Activated CD4-positive, alpha-beta T cell treated with anti-CD3 and anti-CD28 coated beads, Interleukin-2, amount 10 ng/mL, durations not matched to agents 7 days and 5 days (primary cell): ENCODE measurements at places on chromosomes 16 and 17. TPM values are rescaled to one million over a fixed set of nuclear protein-coding genes. Genes with fewer than 3 reads are reported as not detected.

DNA sequence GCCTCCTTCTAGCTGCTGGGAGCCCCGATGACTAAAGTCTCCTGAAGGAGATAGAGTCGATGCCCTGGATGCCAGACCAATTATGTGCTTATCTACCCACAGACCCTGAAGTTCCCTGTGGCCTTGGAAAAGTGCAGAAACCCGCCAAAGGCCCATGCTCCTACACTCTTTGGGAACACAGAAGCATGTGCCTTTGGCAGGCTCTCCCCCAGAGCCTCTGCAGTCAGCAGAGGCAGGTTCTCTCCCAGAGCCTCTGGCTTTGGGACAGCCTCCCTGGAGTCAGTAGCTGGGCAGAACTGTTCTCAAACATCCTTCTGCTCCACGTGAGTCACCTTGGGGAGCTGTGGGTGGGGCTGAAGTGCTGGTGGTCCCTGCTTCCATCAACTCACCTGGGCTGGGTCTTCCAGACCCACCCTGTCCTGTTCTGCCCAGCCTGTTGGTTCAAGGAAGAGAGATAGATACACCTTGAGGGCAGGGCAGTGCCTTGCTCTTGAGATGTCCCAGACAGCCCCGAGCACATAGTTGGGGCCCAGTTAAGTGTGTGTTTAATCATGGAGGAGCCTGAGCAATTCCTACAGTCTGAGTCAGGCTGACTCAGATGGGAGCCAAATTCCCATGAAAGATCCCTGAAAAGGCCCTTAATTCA is 3.2 kb upstream of the CDK5RAP3 start:
- peak overlapping the region; percentile 68 for H3K27ac ChIP-seq
- no peak overlapping the region for H3K4me3 ChIP-seq

DNA sequence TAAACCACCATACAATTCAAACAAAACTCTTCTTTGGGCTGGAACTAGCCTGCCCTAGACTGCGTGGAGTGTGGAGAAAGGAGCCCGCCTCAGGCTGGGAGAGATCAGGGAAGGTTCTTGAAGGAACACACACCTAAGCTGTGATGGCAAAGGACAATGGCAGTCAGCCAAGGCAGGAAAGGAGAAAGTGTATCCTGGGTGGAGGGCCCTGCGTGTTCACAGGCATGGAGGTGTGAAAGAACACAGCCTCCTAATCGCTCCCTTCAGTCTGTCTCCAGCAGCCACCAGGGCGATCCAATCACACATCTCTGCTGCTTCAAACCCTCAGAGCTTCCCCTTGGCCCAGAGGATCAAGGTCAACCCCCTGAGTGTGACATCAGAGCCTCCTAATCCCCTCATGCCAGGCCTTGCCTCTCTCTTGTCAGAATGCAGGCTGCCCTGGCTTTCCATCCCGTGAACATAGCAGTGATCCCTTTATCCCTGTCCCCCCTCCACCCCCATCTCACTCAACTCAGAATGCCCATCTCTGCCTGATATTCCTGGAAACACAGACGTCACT is 173.0 kb downstream of the KATNIP start:
- no peaks in the 10 kb centered on the region for H3K27me3 ChIP-seq
- DNase-seq: no peak
- no peak overlapping the region for H3K4me3 ChIP-seq
- no peak overlapping the region for H3K27ac ChIP-seq
- no peaks in the 10 kb centered on the region for H3K36me3 ChIP-seq

DNA sequence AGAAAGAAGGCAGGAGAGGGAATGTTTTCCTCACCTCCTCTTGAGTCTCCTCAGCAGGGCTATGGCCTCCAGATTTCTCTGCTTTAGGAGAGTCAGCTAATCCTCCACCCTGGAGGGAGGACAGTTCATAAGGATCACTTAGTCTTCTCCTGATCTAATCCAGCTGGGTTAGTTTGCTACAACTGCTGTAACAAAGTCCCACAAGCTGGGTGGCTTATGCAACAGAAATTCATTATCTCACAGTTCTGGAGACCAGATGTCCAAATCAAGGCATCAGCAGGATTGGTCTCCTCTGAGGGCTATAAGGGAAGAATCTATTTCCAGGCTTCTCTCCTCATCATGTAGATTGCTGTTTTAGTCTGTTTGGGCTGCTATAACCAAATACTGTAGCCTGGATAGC is 40.6 kb upstream of the XYLT1 start:
- H3K4me3 ChIP-seq: no peak overlapping the region
- no peak overlapping the region for H3K27ac ChIP-seq
- peaks cover 23% of the 10 kb centered on the region for H3K27me3 ChIP-seq
- H3K4me1 ChIP-seq: no peaks in the 10 kb centered on the region
- H3K36me3 ChIP-seq: no peaks in the 10 kb centered on the region
- DNase-seq: no peak

DNA sequence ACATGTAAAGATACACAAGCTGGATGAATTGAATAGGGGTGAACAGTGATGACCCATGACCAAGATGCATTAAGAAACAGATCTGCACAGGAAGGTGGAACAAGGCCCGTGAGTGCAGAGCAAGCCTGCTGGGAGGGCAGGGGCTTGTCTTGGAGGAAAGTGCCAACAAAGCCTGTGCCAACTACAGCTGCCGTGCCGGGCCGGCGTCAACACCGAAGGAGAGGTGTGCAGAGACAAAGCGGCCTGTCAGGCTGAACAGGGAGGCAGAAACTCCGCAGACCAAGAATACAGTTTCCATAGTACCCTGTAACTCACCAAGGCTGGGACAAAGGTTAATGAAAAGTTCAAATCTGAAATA is 46.7 kb downstream of the ANKRD11 start:
- no peak for DNase-seq
- peaks cover 93% of the 10 kb centered on the region for H3K4me1 ChIP-seq
- peak overlapping the region; percentile 0 for H3K4me3 ChIP-seq
- H3K27ac ChIP-seq: peak overlapping the region; percentile 55
- H3K36me3 ChIP-seq: peaks cover 6% of the 10 kb centered on the region

GRCh38 chr17:43636426-43636825 is 25.3 kb downstream of the MEOX1 start:
- H3K4me1 ChIP-seq: peaks cover 8% of the 10 kb centered on the region
- H3K4me3 ChIP-seq: no peak overlapping the region
- H3K36me3 ChIP-seq: no peaks in the 10 kb centered on the region
- no peak overlapping the region for H3K27ac ChIP-seq
- DNase-seq: no peak

DNA sequence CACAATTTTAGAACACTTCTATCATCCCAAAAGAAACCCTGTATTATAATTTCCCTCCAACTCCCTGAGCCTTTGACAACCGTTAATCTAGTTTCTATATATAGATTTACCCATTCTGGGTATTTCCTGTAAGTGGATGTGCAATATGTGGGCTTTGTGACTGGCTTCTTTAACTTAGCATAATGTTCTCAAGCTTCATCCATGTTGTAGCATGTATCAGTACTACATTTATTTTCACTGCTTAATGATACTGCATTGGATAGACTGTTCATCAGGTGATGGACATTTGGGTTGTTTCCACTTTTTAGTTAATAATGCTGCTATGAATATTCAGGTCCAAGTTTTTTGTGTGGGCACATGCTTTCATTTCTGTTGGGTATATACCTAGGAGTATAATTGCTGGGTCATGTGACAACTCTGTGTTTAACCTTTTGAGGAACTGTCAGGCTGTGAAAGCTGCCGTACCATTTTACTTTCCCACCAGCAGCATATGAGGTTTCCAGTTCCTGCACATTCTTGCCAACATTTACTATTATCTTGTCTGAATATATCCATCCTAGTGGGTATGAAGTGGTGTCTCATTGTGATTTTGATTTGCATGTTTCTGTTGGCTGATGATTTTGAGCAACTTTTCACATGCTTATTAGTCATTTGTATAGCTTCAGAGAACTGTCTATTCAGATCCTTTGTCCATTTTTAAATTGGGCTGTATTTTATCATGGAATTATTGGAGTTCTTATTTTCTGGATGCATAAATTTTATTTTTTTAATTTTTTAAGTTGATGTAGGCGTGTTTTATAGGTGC is 16.4 kb downstream of the REXO5 start:
- peaks cover 13% of the 10 kb centered on the region for H3K4me1 ChIP-seq
- no peak overlapping the region for H3K4me3 ChIP-seq
- peaks cover 42% of the 10 kb centered on the region for H3K36me3 ChIP-seq
- peak overlapping the region; percentile 48 for H3K27ac ChIP-seq
- no peak for DNase-seq

GRCh38 chr17:192666-193425 is 11.4 kb upstream of the DOC2B start:
- no peaks in the 10 kb centered on the region for H3K36me3 ChIP-seq
- H3K4me3 ChIP-seq: no peak overlapping the region
- peaks cover 5% of the 10 kb centered on the region for H3K27me3 ChIP-seq

DNA sequence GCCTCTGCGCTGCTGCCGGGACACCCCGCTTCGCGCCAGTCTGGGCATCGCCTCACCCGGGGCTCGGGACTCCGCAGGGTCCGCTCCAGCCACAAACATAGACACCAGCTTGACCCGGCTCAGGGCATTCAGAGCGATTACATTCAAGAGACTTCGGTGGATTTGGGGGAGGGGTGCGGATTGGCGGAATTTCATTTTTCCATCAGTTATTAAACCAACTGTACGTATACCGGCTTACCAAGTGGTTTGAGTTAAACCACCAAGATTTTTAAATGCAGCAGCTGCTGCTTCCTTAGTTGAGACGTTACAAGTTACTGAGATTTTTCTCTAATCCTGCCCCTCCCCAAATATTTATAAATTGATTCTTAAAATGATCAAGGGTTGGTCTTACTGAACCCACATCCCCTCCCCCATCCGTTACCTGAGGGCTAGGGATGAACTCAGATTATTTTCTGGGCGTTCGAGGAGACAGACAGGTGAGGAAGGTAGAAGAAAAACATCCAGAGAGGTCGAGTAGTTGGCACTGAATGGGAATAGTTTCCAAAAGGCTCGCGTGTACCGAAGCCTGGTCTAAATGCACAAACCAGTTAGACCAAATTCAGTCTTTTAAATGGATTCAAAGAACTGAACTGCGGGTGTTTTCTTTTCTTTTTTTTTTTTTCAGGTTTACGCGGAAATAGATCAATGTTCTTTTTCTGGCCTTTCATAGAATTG is 1.5 kb downstream of the CRHR1 start:
- peaks cover 9% of the 10 kb centered on the region for H3K4me1 ChIP-seq
- no peak overlapping the region for H3K4me3 ChIP-seq
- no peak for DNase-seq
- H3K27ac ChIP-seq: no peak overlapping the region

GRCh38 chr17:19750020-19750572 is 2.0 kb upstream of the ALDH3A1 start:
- no peak overlapping the region for H3K27ac ChIP-seq
- DNase-seq: no peak
- H3K36me3 ChIP-seq: no peaks in the 10 kb centered on the region
- H3K4me3 ChIP-seq: no peak overlapping the region
- H3K27me3 ChIP-seq: peaks cover 10% of the 10 kb centered on the region
- peaks cover 3% of the 10 kb centered on the region for H3K4me1 ChIP-seq

GRCh38 chr17:42979511-42980273 is at the start of gene PTGES3L:
TSS of gene PTGES3L (minus strand) at chr17:42980080. CDS start at chr17:42980053, 27 bp downstream.
- H3K4me1 ChIP-seq: peaks cover 34% of the 10 kb centered on the region
- H3K27ac ChIP-seq: peak within 1 kb of the TSS; percentile 92
- H3K27me3 ChIP-seq: no peaks in the 10 kb centered on the region
- DNase-seq: peak; percentile 34
- H3K36me3 ChIP-seq: peaks cover 13% of the 10 kb centered on the region
- peak within 1 kb of the TSS; percentile 92 for H3K4me3 ChIP-seq

DNA sequence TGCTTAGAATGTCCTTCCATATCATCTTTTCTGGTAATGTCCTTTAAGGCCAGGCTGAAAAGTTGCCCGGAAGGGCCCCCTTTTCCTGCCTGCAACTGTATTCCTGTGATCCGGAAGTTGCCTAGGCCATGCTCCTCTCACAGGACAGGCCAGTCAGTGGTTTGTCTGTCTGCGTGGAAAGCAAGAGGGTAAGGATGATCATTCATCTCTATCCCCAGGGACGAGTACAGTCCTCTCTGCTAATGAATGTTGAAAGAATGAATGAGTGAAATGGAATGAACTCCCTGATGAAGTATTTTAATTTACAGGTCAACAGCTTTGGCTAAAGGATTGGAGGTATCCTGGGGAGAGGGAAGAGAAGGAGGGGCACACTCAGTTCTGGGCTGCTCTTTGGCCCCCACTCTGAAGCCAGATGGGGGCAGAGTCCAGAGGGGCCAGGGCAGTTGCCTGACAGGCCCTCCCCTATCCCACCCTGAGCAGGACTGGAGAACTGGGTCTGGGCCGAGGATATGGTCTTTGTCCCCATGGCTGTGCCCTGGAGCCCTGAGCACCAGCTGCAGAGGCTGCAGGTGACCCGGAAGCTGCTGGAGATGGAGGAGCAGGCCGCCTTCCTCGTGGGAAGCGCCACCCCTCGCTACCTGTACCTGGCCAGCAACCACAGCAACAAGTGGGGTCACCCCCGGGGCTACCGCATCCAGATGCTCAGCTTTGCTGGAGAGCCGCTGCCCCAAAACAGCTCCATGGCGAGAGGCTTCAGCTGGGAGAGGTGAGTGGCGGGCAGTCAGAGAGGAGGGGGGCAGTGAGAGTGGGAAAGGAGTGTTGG is 3.2 kb downstream of the AOC3 start:
- no peak overlapping the region for H3K27ac ChIP-seq
- no peak for DNase-seq
- no peaks in the 10 kb centered on the region for H3K27me3 ChIP-seq
- no peak overlapping the region for H3K4me3 ChIP-seq

DNA sequence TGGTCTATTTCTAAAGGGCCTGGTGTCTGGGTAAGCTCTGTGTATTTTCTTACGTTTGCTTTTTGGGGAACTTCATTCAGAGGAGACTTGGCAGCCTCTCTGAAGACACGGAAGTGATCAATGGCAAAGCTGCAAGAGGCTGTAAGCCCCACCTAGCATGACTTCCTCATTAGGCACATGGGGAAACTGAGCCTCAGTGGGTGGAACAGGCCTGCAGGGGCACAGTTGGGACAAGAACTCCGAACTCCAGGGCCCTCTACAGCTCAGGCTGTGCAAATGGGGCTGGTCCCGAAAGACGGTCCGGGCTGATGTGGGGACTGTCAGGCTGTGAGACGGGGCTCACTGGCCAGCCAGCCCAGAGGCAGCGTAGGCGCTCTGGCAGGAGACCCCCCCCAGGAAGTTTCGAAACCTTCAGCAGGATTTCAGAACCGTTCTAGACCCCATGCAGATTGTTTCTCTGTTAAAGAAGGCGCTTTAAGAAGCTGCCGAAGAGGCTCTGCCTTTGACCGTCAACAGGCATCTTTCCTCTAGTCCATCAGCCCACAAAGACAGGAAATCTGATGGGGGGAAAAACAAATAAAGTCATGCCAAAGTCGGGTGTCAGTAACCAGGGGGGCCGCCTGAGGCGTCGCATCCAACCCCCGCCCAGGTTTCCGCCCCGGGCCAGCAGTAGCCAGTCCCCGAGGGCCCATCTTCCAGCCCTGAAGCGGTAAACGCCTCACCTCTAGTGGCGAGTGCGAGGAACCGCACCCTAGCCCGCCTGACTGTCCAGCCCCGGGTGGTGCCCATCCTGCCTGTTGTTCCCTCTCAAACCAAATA is 79.8 kb upstream of the TBC1D3K start:
- H3K27ac ChIP-seq: no peak overlapping the region
- H3K4me1 ChIP-seq: peaks cover 30% of the 10 kb centered on the region
- H3K36me3 ChIP-seq: no peaks in the 10 kb centered on the region
- no peak overlapping the region for H3K4me3 ChIP-seq

- H3K27ac ChIP-seq: peak overlapping the region; percentile 71
- H3K27me3 ChIP-seq: no peaks in the 10 kb centered on the region
- H3K4me1 ChIP-seq: peaks cover 56% of the 10 kb centered on the region
Observed at GRCh38 chr16:22353191-22353919, 21.1 kb downstream of the CDR2 start.

- H3K36me3 ChIP-seq: peaks cover 2% of the 10 kb centered on the region
- peak overlapping the region; percentile 61 for H3K27ac ChIP-seq
- H3K27me3 ChIP-seq: no peaks in the 10 kb centered on the region
- no peak for DNase-seq
- no peak overlapping the region for H3K4me3 ChIP-seq
Observed at GRCh38 chr17:50904518-50905459, 38.6 kb upstream of the TOB1 start.

C17orf107 gene
- total RNA-seq: 0.92 TPM

DVL2 gene
- 53.2 TPM for total RNA-seq

PROCA1 gene
- total RNA-seq: 5.7 TPM

YBX2 gene
- 0.83 TPM for total RNA-seq

ITGAX gene
- 2.9 TPM for total RNA-seq
